ENCODE measurements at places on chromosomes 5 and 9. TPM values are rescaled to one million over a fixed set of nuclear protein-coding genes. Genes with fewer than 3 reads are reported as not detected.

Gene GMCL2
- not detected for total RNA-seq

Gene TEX48
- not detected for total RNA-seq

Gene ZFP2
- total RNA-seq = not detected

Gene C5orf52
- not detected for total RNA-seq

Gene CDC20B
- total RNA-seq = 0.08 TPM

Gene NRARP
- 4.6 TPM for total RNA-seq

Gene CBY3
- not detected for total RNA-seq

Gene BTNL3
- not detected for total RNA-seq

Gene REEP2
- total RNA-seq = 7.2 TPM

Gene PCDHGA7
- 0.79 TPM for total RNA-seq

Gene PFN3
- total RNA-seq = not detected

Gene BARHL1
- total RNA-seq = not detected

Gene CDH18
- total RNA-seq = not detected

Gene SLC6A3
- total RNA-seq = 0.37 TPM

Gene GIN1
- total RNA-seq = 5.3 TPM

Gene DNAJB5
- 6.2 TPM for total RNA-seq

Gene SLC23A1
- 0.91 TPM for total RNA-seq

Gene NEUROG1
- not detected for total RNA-seq

Gene PCDHB4
- not detected for total RNA-seq

Gene CAST
- 162 TPM for total RNA-seq

Gene THBS4
- total RNA-seq = not detected

Gene PCDHB3
- total RNA-seq = not detected

Gene RGMB
- total RNA-seq = 8.1 TPM

Gene WDR5
- 65.2 TPM for total RNA-seq

Gene FBXO38
- 20.4 TPM for total RNA-seq

Gene RAB24
- total RNA-seq = 29.3 TPM

Gene SUB1
- total RNA-seq = 251 TPM

Gene HTR1A
- total RNA-seq = not detected

Gene DOCK2
- 3.5 TPM for total RNA-seq

Gene PGM5
- not detected for total RNA-seq

Gene TNFSF8
- not detected for total RNA-seq

Gene MARCHF11
- not detected for total RNA-seq

Gene GARIN3
- not detected for total RNA-seq

Gene ZBED3
- 4.2 TPM for total RNA-seq

Gene CCL27
- not detected for total RNA-seq

Gene OR1J2
- not detected for total RNA-seq

Gene FIBCD1
- 16.1 TPM for total RNA-seq

Gene SLC25A2
- not detected for total RNA-seq

Gene FOXD4
- total RNA-seq = 0.34 TPM

Gene MED27
- 35.4 TPM for total RNA-seq

Gene OR1K1
- not detected for total RNA-seq

Gene NUTM2G
- total RNA-seq = not detected

Gene SLIT3
- 17.4 TPM for total RNA-seq

Gene HMCN2
- total RNA-seq = not detected

Gene SLC9A3
- total RNA-seq = 2.2 TPM

Gene PPP3R2
- not detected for total RNA-seq
